ENCODE measurements at places on chromosomes 12 and 14.

DNA sequence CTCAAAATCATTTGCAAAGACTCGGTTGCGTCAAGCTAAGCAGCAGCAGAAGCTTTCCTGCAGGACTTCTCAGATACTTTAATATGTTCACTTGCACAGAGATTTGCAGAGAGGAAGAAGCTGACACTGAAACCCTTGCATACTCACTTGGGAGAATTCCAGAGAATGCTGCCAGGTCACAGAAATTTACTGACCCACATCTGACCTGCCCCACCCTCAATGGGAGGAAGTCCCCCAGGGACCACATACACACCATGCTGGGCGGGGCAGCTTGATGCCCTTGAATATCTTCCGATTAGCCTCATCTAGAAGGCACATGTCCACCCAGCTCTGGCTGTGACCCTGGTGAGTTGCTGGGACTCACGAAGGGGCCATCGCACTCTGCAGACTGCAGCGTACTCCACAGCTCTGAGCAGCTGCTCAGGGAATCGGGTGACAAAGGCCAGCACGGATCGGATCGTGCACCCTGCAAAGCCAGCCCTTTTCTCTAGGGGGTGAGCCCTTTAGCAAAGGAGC, 83.2 kb downstream of the ITPK1 start:
- DNase-seq, result no peak

DNA sequence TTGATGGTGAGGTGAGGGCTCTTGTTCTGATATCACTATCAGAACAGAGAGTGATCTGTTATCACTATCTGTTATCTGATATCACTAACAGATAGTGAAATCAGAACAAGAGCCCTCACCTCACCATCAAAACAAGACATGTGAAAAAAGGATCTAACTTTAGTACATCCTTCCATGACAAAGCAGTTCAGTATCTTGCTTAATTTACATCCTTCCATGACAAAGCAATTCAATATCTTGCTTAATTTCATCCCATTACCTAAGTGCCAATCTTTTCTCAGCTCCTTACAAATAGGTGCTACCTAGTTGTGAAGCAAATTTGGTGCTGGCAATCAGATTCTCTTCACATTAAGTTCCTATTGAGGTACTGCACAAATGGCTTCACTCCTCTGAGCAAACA, 1865.6 kb upstream of the FLRT2 start:
- no peak for DNase-seq

DNA sequence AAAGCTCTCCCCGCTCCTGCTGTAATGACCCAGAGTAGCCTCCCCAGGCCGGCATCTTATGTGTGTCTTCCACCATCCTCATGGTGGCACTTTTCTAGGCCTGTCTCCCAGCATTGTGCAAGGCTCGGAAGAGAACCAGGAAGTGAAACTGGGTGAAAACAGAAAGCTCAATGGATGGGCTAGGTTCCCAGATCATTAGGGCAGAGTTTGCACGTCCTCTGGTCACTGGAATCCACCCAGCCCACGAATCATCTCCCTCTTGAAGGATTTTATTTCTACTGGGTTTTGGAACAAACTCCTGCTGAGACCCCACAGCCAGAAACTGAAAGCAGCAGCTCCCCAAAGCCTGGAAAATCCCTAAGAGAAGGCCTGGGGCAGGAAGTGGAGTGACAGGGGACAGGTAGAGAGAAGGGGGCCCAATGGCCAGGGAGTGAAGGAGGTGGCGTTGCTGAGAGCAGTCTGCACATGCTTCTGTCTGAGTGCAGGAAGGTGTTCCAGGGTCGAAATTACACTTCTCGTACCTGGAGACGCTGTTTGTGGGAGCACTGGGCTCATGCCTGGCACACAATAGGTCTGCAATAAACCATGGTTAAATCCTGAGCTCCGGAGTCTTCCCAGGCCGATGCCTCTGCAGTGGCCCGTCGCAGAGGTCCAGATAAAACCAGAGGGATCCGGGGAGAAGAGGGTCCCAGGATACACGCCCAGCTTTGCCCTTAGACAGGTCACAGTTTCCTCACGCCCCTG, 15.6 kb downstream of the ACVRL1 start:
- no peak for DNase-seq

DNA sequence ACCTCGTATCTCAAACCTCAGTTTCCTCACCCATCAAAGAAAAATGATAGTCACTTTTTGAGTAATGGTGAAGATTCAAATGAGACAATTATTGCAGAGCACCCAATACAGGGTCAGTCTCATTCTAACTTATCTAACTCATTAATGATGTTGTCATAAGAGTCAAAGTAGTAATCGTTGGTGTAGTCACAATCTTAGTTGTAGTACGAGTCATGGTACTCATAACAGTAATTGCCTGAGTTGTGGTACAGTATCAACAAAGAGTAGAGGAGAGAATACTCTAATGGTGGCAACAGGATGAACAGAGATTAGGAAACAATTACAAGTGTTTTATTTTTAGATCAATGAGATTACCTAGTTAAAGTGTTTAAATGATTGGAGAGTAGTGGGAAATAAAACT, 93.6 kb upstream of the TMTC2 start:
- DNase-seq, result no peak

GRCh38 chr12:71208053-71208685, 50.4 kb upstream of the TSPAN8 start:
- no peak for DNase-seq
